ENCODE measurements at places on chromosomes 7 and 10. TPM values are rescaled to one million over a fixed set of nuclear protein-coding genes. Genes with fewer than 3 reads are reported as not detected.

DNA sequence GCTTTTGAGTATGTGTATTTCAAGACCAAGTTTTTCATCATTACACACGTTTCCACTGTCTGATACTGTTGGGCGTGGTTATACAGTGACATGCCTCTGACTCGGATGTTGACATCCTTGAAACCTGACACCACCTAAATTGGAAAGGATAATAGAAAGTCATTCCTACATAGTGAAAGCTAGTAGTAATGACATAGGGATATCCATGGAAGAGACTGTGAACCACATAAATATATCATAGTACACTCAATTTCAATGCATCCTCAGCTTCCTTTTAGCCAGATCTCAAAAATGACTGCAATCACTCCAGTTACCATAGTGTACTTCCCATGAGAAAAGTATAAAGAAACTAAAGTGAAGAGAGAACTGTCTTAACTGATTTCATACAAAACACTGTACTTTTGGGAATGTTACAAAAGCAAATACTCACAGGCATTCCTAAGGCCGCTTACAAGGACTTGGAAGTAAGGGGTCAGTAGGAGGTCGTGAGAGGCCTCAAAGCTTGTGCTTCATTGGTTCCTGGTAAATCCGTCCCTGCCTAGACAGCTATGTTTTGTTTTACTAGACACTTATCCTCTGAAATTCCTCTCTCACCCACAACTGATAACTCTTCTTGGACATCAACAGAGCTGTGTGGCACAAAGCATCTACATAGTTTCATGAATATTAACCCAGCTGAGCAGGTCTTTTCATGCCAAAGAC, 71.8 kb upstream of the VWDE start:
- no peak overlapping the region for H3K4me3 ChIP-seq
- DNase-seq: no peak
- no peaks in the 10 kb centered on the region for H3K4me1 ChIP-seq
- no peaks in the 10 kb centered on the region for H3K27me3 ChIP-seq

DNA sequence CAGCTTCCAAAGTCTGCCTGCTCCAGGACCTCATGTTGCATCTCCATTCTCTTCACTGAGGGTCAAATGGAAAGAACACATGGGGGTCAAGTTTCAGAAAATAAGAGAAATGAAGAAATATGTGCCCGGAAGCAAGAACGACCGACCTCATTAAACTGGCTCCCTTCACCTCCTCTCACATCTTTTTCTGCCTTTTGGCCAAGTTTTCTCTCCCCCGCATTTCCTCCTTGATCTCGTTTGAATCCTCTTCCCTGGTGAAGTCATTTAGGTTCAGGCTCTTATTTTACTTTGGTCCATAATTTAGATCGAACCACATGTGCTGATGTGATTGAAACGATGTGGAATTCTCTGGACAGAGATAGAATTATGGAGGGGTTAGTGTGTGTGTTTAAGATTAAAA, 44.2 kb downstream of the EGFR start:
- H3K4me1 ChIP-seq: peaks cover 5% of the 10 kb centered on the region
- H3K27me3 ChIP-seq: peaks cover 37% of the 10 kb centered on the region
- DNase-seq: no peak
- no peak overlapping the region for H3K4me3 ChIP-seq
- H3K36me3 ChIP-seq: no peaks in the 10 kb centered on the region

GRCh38 chr10:93356516-93356915, 125.6 kb downstream of the MYOF start:
- no peak overlapping the region for H3K27ac ChIP-seq
- H3K27me3 ChIP-seq: peaks cover 4% of the 10 kb centered on the region
- H3K4me1 ChIP-seq: peaks cover 6% of the 10 kb centered on the region
- H3K36me3 ChIP-seq: peaks cover 36% of the 10 kb centered on the region
- no peak for DNase-seq
- no peak overlapping the region for H3K4me3 ChIP-seq

GRCh38 chr10:1009071-1009494, 16.6 kb downstream of the IDI2 start:
- H3K27ac ChIP-seq: peak overlapping the region; percentile 51
- H3K4me1 ChIP-seq: peaks cover 9% of the 10 kb centered on the region
- no peak overlapping the region for H3K4me3 ChIP-seq
- peaks cover 74% of the 10 kb centered on the region for H3K36me3 ChIP-seq
- no peaks in the 10 kb centered on the region for H3K27me3 ChIP-seq

- H3K27me3 ChIP-seq: no peaks in the 10 kb centered on the region
- no peak overlapping the region for H3K27ac ChIP-seq
- no peaks in the 10 kb centered on the region for H3K36me3 ChIP-seq
- H3K4me3 ChIP-seq: no peak overlapping the region
Observed at GRCh38 chr7:29859104-29859503, 52.8 kb downstream of the WIPF3 start.

SLC18A3 gene
- total RNA-seq: not detected

THSD7A gene
- not detected for total RNA-seq

AKR1C8 gene
- total RNA-seq: not detected

MALRD1 gene
- total RNA-seq: not detected

All from activated CD4-positive, alpha-beta T cell treated with anti-CD3 and anti-CD28 coated beads for 36 hours (primary cell).